ENCODE measurements at places on chromosomes 3 and 15. TPM values are rescaled to one million over a fixed set of nuclear protein-coding genes. Genes with fewer than 3 reads are reported as not detected.
A peak's percentile ranks its signal among the peaks of the same experiment; 100 is the strongest.

IGSF11 gene
- total RNA-seq, result not detected

EHHADH gene
- 2.4 TPM for total RNA-seq

PLCB2 gene
- 95.7 TPM for total RNA-seq

FAM174B gene
- total RNA-seq, result 1.9 TPM

SYNPR gene
- not detected for total RNA-seq

DTX3L gene
- total RNA-seq, result 39.8 TPM

ATP2C1 gene
- total RNA-seq, result 59.1 TPM

BTLA gene
- total RNA-seq, result 33.7 TPM

WDR72 gene
- not detected for total RNA-seq

GPR176 gene
- 0.14 TPM for total RNA-seq

A4GNT gene
- total RNA-seq, result not detected

SPTBN5 gene
- 0.65 TPM for total RNA-seq

DNA sequence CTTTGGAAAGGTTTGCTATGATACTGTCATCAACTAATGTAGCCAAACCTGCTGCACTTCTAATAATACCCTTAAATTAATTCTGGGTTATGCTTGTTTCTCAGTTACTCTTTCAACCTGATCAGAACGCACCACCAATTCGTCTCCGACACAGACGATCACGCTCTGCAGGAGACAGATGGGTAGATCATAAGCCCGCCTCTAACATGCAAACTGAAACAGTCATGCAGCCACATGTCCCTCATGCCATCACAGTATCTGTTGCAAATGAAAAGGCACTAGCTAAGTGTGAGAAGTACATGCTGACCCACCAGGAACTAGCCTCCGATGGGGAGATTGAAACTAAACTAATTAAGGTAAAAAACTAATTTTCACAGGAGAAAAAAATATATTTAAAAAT is 7.9 kb upstream of the RPLP1 start:
- DNase-seq, result no peak
- H3K27ac ChIP-seq, result peak overlapping the region; percentile 51
- H3K4me1 ChIP-seq, result peaks cover 13% of the 10 kb centered on the region
- H3K27me3 ChIP-seq, result no peaks in the 10 kb centered on the region
- H3K4me3 ChIP-seq, result no peak overlapping the region
- H3K36me3 ChIP-seq, result peaks cover 51% of the 10 kb centered on the region

GRCh38 chr3:52291508-52292181 is 4.0 kb downstream of the GLYCTK start:
- no peak overlapping the region for H3K4me3 ChIP-seq
- H3K27me3 ChIP-seq, result no peaks in the 10 kb centered on the region
- DNase-seq, result peak; percentile 82
- H3K36me3 ChIP-seq, result peaks cover 13% of the 10 kb centered on the region

- no peaks in the 10 kb centered on the region for H3K36me3 ChIP-seq
- no peak for DNase-seq
- no peaks in the 10 kb centered on the region for H3K4me1 ChIP-seq
- H3K27ac ChIP-seq, result no peak overlapping the region
- no peak overlapping the region for H3K4me3 ChIP-seq
Measured at GRCh38 chr15:83956887-83957286, 278.7 kb upstream of the GOLGA6L4 start.

DNA sequence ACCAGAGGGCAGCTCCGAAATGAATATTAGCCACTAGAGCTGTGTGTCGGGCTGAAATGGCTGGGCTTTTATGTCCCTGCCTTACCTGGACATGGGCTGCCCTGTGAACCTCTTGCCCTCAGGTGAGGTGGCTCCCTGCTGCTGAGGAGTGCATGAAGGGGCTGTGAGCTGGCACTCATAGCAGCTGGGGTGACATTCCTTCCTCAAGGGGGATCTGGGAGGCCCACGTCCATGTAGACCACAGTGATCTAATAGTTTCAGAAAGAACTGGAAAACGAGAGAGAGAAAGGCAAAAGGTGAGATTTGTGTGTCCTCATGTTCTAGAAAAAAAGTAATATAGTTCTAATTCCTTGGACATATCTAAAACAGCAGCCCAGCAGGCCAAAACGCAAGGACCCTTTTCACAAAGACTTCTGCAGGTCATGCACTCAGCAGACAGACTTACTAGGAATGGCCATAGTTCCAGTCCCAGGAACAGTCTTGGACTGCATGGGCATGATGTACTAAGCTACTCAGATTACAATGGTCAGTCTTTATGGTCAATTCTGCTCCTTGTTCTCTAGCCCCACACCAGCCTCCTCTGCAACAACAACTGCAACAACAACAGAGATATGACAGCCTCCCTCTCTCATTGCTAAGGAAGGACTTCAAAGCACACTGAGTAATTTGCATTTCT is 10.8 kb upstream of the SLC24A5 start:
- DNase-seq, result no peak
- H3K36me3 ChIP-seq, result no peaks in the 10 kb centered on the region
- no peak overlapping the region for H3K4me3 ChIP-seq
- no peak overlapping the region for H3K27ac ChIP-seq
- H3K27me3 ChIP-seq, result peaks cover 20% of the 10 kb centered on the region

- no peaks in the 10 kb centered on the region for H3K36me3 ChIP-seq
- no peak overlapping the region for H3K4me3 ChIP-seq
- H3K27ac ChIP-seq, result no peak overlapping the region
- H3K4me1 ChIP-seq, result no peaks in the 10 kb centered on the region
Measured at GRCh38 chr3:154217671-154218070, 96.5 kb downstream of the ARHGEF26 start.

- peaks cover 5% of the 10 kb centered on the region for H3K4me1 ChIP-seq
- H3K4me3 ChIP-seq, result no peak overlapping the region
- H3K36me3 ChIP-seq, result no peaks in the 10 kb centered on the region
- H3K27me3 ChIP-seq, result peaks cover 10% of the 10 kb centered on the region
- no peak overlapping the region for H3K27ac ChIP-seq
Measured at GRCh38 chr3:170437176-170437575, 18.5 kb downstream of the CLDN11 start.

DNA sequence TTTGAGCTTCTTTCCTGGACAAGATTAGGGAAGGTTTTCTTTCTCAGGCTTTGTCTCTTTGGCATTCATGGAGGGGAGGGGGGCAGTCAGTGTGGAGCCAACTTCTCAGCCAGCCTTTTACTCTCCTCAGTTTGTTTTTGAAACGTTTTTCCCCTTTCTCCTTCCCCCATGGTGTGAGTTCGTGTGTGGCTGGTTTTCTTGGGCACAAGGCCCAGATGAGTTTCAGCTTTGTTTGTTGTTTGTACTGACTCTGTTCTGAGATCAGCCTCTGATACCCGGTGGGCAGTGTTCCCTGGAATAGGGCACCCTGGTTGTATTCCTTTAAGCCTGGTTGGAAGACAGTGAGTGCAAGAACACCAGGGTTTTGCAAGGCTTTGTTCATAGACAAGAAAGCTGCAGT is 168.2 kb upstream of the RARB start:
- H3K27me3 ChIP-seq, result no peaks in the 10 kb centered on the region
- no peaks in the 10 kb centered on the region for H3K36me3 ChIP-seq
- no peak for DNase-seq
- H3K27ac ChIP-seq, result no peak overlapping the region
- H3K4me1 ChIP-seq, result no peaks in the 10 kb centered on the region
- H3K4me3 ChIP-seq, result no peak overlapping the region

- no peaks in the 10 kb centered on the region for H3K4me1 ChIP-seq
- no peak overlapping the region for H3K4me3 ChIP-seq
- H3K27ac ChIP-seq, result no peak overlapping the region
Measured at GRCh38 chr15:61715082-61715481, 345.2 kb downstream of the VPS13C start.

- no peaks in the 10 kb centered on the region for H3K36me3 ChIP-seq
- H3K27ac ChIP-seq, result no peak overlapping the region
- H3K27me3 ChIP-seq, result no peaks in the 10 kb centered on the region
- no peak for DNase-seq
Measured at GRCh38 chr3:178482981-178483380, 53.3 kb upstream of the KCNMB2 start.

DNA sequence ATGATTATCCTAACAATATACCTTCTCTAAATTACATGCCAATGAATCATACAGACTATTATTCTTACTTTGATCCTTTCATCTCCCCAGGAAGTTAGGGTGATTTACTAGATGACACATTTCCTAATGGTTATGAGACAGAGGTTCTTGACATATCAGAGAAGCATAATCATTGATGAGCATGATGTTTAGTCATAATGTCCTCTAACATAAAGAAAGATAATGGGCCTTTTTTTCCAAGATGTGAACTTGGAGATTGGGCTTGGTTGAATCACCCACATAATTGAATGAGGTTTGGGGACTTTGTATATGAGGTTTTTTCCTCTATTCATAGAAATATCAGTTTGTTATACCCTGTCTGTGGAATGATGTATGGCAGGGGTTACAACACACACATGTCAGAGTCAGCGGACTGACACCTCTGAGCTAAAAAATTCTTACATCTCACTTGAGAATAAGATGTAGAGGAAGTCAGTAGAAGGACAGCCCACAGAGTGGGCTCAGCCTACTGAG is 69.7 kb upstream of the DCBLD2 start:
- no peak overlapping the region for H3K27ac ChIP-seq
- H3K4me1 ChIP-seq, result peaks cover 2% of the 10 kb centered on the region
- no peaks in the 10 kb centered on the region for H3K36me3 ChIP-seq
- H3K27me3 ChIP-seq, result no peaks in the 10 kb centered on the region

Measured in activated CD4-positive, alpha-beta T cell treated with anti-CD3 and anti-CD28 coated beads, Interleukin-2, amount 10 ng/mL, durations not matched to agents 24 days and 14 days (primary cell).